Esophagus squamous epithelium (tissue), 5 donors: ENCODE measurements at places on chromosomes 3 and 15. TPM values are rescaled to one million over a fixed set of nuclear protein-coding genes. Genes with fewer than 3 reads are reported as not detected.

OXTR gene
- total RNA-seq: 4.7 TPM

PTH1R gene
- total RNA-seq: 1.9 TPM

SYNM gene
- 50.2 TPM for total RNA-seq

C3orf20 gene
- total RNA-seq: not detected

SPINK8 gene
- not detected for total RNA-seq

USP50 gene
- not detected for total RNA-seq

OR5K1 gene
- total RNA-seq: not detected

IQCH gene
- 3.1 TPM for total RNA-seq

GRM7 gene
- total RNA-seq: not detected

MYRIP gene
- 3.1 TPM for total RNA-seq

ISLR gene
- total RNA-seq: 19.2 TPM

WWTR1 gene
- 116 TPM for total RNA-seq

B3GALNT1 gene
- total RNA-seq: 7.4 TPM

PRSS50 gene
- not detected for total RNA-seq

NRG4 gene
- total RNA-seq: 2.8 TPM

GCSAM gene
- 3.0 TPM for total RNA-seq

CAMK2N2 gene
- not detected for total RNA-seq

ATP8B4 gene
- 0.97 TPM for total RNA-seq

RASGRF1 gene
- total RNA-seq: not detected

SEMA5B gene
- 0.21 TPM for total RNA-seq

KPNA1 gene
- total RNA-seq: 37.6 TPM

SOX2 gene
- 46.4 TPM for total RNA-seq

NEK4 gene
- 16.6 TPM for total RNA-seq

BSN gene
- total RNA-seq: 0.19 TPM

ACVR2B gene
- 1.3 TPM for total RNA-seq

CASR gene
- total RNA-seq: not detected

GOLGA8R gene
- total RNA-seq: 1.1 TPM

CCDC54 gene
- total RNA-seq: not detected

CGNL1 gene
- 3.8 TPM for total RNA-seq

GOLGA8G gene
- not detected for total RNA-seq

RBPMS2 gene
- not detected for total RNA-seq

SLC51B gene
- total RNA-seq: not detected

C3orf49 gene
- not detected for total RNA-seq

CELF6 gene
- total RNA-seq: not detected

CHDH gene
- total RNA-seq: 2.1 TPM

EPHB3 gene
- 14.7 TPM for total RNA-seq

PLA2G4E gene
- total RNA-seq: 8.7 TPM

PLAAT1 gene
- 10.2 TPM for total RNA-seq

MGLL gene
- total RNA-seq: 36.7 TPM

GABRR3 gene
- not detected for total RNA-seq

TRIM42 gene
- total RNA-seq: not detected

CCDC33 gene
- not detected for total RNA-seq

FEZF2 gene
- total RNA-seq: not detected

CPN2 gene
- total RNA-seq: not detected

TTLL13 gene
- not detected for total RNA-seq

CHRNA7 gene
- 0.68 TPM for total RNA-seq

COL6A5 gene
- 0.76 TPM for total RNA-seq
